8988T (cell line): ENCODE measurements at places on chromosomes 6 and 20.

- DNase-seq: no peak
Measured at GRCh38 chr6:3518356-3519190, 61.7 kb upstream of the SLC22A23 start.

- no peak for DNase-seq
Measured at GRCh38 chr6:112266331-112266730, 12.0 kb upstream of the LAMA4 start.

DNA sequence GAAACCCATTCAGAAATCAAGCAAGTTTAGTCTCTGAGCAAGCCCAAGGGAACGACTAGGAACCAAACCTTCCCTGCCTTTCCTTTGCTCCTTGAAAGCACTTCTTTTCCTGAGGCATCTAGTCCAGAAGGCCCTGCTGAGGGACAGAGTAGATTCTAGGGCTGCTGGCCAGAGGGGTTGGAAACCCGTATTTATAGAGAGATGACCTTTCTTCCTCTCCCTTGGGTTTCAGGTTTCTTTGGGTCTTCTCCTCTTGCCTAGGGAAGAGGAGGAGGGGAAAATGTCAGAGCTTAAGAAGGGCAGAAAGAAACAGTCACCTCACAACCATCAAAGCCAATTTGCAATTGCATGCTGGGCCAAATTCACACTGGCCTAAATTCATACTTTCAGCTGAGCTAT is 5.8 kb downstream of the APOBEC2 start:
- no peak for DNase-seq

DNA sequence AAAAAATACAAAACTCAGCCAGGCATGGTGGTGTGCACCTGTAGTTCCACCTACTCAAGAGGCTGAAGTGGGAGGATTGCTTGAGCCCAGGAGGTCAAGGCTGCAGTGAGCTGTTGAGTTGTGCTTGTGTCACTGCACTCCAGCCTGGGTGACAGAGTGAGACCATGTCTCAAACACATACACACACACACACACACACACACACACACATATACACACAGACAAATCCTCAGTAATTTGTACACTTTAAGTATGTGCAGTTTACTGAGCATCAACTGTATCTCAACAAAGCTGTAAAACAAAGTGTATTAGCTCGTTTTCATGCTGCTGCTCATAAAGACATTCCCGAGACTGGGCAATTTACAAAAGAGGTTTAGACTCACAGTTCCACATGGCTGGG is 7.3 kb downstream of the TFB1M start:
- no peak for DNase-seq

DNA sequence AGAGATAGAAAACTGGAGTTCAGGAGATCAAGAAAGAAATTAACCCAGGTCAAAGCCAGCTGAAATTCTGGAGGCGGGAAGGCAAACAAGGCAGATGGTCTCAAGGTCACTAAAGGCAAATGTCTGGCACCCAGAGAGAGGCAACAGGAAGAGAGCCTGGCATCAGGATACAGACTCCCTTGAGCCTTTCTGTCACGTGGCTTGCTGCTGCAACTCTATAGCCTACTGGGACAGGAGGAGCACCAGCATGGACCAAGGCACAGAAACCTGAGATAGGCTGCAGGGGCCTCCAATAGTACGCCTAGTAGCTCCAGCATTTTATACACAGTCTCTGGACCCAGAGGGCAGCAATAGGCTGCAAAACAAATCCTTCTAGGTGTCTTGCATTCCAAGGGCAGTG is 75.1 kb downstream of the SEL1L2 start:
- no peak for DNase-seq

DNA sequence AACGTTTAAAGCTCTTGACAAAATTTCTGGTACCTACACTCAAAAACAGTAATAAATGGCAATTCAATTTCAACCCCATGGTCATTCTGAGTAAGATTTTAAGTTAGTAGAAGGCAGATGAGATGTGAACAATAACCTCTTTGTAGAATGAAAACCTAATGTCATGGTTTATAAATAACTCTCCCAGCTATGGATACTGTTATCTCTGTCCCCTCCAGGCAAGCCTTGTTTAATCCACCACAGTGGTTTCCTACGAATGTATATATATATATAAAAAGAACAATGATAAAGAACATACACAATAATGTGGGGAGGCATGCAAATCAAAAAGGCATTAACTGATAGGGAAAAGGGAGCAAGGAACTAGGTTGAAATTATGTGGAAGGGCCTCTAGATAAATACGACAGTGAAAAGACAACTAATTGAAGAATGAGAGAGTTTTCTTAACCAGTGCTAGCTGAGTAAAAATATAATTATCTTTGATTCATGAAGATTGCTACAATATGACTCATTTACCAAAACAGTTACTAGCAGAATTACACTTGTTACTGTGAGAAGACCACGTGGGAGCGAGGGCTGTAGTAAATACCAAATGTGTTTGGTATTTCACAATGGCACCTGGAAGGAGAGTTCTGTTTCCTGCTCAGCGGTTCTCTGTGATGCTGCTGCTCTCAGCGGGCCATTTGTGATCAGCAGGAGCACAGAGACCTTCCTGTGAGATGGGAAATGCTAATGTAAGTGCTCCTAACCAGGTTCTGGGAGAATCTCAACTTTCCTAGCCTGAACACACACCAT is 173.7 kb downstream of the MBOAT1 start:
- no peak for DNase-seq

DNA sequence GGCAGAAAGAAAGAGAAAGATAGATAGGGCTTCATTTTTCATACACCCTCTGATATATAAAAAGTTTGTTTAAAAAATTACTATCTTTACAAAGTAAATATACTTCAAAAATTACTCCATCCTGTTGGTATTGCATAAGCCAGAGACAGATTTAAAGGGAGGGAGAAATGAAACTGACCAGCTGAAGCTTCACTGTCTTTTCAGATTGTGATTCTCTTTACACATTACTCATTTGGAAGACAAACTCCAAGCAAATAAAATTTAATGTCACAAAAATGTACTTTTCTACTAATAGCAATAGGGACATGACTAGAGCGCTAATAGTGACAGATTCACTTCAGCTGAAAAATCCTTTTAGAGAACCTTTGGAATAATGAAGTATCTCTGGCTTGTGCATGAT is 38.6 kb upstream of the MARCKS start:
- no peak for DNase-seq

DNA sequence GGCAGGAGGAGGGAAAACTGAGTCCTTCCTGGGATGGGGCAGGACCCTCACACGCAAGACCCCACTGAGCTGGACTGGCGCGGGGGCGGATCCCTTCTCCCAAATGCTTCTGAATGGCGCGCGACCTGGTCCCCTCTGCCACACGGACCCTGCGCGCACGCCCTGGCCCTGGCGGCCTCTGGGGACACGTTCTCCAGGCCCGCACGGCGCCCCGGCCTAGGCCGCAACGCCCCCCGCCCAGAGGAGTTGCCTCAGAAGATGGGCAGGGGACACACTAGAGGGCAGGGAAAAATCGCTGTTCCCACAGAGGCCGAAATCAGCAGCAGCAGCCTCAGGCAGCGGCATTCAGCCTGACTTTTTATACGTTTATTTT is 45.2 kb upstream of the OSTM1 start:
- DNase-seq: no peak

- DNase-seq: no peak
Measured at GRCh38 chr6:34658605-34659265, 37.8 kb downstream of the ILRUN start.

- DNase-seq: no peak
Measured at GRCh38 chr20:42005211-42005610, 387.0 kb upstream of the CHD6 start.

GRCh38 chr6:83463886-83464285 is 33.0 kb upstream of the ME1 start:
- DNase-seq: no peak

- no peak for DNase-seq
Measured at GRCh38 chr6:131730264-131730663, 19.4 kb upstream of the CTAGE9 start.

DNA sequence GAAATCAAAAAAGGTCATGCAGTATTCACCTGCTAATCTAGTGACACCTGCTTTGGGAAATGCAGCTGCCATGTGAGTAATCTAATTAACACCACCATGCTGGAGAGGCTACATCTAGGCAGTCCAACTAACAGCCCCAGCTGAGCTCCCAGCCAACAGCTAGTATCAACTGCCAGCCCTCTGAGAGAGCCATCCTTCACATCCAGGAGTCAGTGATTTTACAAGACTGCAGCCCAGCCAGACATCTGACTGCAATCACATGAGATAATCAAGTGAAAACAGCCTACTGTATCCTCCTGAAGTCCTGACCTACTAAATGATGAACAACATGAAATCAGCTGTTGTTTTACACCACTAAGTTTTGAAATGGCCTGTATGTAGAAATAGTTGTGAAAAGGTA is 298.4 kb downstream of the TRDN start:
- no peak for DNase-seq

GRCh38 chr6:101907356-101908217 is 514.1 kb downstream of the GRIK2 start:
- no peak for DNase-seq

GRCh38 chr6:121067381-121067780 is 266.9 kb downstream of the TBC1D32 start:
- DNase-seq: no peak

DNA sequence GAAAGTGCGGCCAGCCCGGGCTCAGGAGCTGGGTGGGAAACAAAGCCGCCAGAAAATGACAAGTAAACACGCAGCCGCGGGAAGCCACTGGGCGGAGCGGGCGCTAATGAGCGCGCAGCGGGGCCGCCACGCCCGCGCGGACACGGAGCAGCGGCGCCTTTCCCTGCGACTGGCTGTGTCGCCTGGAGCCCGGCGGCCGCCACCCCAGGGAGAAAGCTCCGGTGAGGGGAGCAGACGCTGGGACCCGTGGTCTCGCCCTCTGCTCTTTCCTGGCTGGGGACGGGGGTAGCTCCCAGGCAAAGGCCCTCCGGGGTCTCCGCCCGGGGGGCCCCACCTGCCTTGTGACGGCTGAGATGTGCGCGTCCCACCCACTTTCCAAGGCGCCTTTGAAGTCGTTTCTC is 54.9 kb downstream of the PRR18 start:
- no peak for DNase-seq

DNA sequence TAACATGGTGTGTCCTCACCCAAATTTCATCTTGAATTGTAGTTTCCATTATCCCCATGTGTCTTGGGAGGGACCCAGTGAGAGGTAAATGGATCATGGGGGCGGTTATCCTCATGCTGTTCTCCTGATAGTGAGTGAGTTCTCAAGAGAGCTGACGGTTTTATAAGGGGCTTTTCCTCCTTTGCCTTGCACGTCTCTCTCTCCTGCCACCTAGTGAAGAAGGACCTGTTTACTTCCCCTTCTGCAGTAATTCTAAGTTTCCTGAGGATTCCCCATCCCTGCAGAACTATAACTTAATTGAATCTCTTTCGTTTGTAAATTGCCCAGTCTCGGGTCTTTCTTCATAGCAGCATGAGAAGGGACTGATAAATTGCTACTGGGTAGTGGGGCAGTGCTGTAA is 789.3 kb downstream of the FRK start:
- DNase-seq: no peak

GRCh38 chr6:72657407-72658197 is 35.7 kb downstream of the KCNQ5 start:
- no peak for DNase-seq

GRCh38 chr20:30168800-30169138 is 1088.7 kb upstream of the DEFB115 start:
- DNase-seq: no peak

DNA sequence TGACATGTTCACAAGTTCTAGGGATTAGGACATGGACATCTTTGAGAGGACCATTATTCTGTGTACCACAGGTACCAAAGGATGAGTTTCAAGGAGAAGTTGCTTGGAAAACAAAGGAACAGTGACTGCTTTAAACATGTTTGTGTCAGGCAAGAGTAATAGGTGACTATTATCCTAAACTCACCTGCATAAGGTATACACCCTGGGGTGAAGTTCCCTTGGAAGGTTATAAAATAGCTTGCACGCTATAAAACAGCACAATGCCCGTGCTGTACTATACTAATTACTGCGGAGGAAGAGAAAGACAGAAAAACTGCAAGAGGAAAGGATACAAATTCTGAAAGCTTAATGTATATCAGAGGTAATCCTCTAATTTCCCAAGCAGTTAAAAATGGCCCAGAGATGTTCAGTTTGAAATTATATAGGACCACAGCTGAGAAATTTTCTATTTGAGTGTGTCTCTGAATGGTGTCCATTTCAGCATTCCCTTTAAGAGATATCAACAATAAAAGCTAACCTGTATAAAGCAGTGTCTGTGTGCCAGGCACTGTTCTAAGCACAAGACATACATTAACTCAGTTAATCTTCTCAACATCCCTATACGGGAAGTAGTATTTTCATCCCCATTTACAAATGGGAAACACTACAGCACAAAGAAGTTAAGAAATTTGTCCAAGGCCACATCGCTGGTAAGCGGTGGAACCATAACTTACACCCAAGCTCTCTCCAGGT is 19.7 kb downstream of the TBC1D32 start:
- DNase-seq: no peak

- no peak for DNase-seq
Measured at GRCh38 chr6:161038229-161039031, 46.9 kb downstream of the MAP3K4 start.

DNA sequence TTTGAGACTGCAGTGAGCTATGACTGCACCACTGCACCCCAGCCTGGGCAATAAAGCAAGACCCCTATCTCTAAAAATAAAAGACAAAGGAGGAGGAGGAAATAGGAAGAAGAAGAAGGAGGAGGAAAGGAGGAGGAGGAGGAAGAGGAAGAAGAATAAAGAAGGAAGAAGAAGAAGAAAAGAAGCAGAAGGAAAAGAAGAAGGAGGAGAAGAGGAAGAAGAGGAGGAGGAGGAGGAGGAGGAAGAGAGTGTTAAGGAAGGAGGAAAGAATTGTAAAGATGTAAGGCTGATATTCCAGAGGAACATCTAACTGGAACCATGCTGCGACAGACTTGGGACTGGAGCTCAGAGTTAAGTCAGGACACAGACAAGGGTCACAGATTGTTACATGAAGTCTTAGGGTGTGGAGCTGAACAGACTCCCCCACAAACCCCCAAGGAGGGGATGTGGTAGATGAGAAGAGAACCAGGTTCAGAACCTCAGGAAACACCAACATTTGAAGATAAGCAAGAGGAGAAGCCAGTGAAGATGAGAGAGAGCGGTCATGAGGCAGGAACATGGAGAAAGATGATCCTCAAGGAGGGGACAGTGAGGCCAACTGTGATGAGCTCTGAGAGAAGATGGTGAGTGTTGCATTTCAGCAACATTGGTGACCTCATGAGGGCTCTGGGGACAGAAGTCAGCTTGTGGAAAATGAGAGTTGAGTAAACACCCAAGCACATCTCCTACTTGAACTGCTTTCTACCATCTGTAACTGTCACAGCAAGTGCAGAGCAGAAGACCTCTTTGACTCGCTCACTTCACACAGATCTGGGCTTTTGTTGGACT is 118.2 kb downstream of the CD164 start:
- DNase-seq: no peak
